ENCODE measurements at places on chromosomes 3 and 15.

GRCh38 chr3:32508711-32509110 is 6.1 kb upstream of the CMTM6 start:
- DNase-seq, result no peak

GRCh38 chr3:167811031-167811430 is 75.5 kb downstream of the SERPINI1 start:
- no peak for DNase-seq

GRCh38 chr3:116153174-116153573 is 292.1 kb downstream of the LSAMP start:
- DNase-seq, result no peak

DNA sequence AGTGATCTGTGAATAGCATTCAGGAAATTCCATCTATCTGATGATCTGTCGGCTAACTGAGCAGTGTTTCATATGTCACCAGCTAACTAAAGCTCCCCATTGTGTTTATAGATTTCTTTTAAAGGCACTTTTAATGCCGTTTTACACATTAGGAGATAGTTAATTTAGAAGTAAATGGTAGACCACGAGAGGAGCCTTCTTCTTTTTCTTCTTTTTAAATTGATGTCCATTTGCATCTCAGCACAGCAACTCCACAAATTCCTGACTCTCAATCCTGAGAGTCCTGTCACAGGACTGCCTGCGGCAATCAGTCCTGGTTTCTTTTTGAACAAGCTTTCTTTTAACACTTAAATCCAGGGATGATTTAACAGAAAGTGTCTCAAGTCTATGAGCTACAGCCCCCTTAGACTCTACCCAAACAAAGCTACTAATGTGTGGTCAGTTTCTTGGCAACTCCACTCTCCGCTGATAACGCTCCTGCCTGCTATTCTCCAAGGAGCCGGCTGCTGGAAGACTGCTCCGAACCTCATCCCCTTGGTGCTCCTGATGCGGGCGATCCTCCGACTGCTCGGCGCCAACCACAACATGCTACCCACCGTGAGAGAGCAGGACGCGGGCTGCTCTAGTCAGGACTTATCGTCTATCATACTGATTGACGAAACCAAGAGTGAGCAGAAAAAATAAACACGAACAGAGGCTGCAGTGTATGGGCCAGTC is 421.4 kb downstream of the MECOM start:
- no peak for DNase-seq

GRCh38 chr3:146313746-146314111 is 62.8 kb upstream of the PLSCR4 start:
- no peak for DNase-seq

Measured in NCI-H2081 treated with DMSO at 0.1 percent for 48 hours (cell line).